ENCODE measurements at places on chromosomes 1 and 21.

DNA sequence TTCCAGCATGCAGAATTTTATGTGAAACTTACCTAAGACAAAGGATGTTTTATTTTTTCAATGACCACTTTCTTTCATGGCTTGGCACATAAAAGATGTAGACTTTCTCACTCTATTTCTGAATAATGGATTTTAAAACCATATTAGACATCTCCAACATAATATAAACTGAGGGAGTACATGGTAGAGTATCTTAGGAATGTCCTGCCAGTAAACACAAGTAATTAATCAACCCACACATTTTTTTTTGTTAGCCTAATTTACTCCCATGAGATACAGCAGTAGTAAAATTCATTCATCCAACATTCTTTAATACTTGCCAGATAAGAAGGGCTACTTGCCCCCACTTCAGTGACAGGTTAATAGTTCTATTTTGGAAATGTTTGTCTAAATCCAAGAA is 235.4 kb upstream of the ADAMTS5 start:
- no peak for DNase-seq

DNA sequence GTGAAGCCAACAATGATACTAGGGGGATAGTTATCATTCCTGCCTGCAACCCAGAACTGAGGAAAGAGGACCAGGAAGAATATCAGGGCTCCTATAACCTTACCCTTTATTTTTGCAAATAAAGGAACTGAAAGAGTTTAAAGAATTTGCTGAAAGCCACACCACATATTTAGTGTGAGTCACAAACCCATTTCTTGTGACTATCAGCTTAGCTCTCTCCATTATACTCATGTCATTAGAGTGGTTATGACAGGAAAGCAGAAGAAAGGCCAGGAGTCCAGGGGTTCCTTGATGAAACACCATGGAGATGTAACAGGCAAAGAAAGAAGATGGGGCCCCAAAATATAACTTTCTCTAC is 141.1 kb upstream of the SAMSN1 start:
- no peak for DNase-seq

DNA sequence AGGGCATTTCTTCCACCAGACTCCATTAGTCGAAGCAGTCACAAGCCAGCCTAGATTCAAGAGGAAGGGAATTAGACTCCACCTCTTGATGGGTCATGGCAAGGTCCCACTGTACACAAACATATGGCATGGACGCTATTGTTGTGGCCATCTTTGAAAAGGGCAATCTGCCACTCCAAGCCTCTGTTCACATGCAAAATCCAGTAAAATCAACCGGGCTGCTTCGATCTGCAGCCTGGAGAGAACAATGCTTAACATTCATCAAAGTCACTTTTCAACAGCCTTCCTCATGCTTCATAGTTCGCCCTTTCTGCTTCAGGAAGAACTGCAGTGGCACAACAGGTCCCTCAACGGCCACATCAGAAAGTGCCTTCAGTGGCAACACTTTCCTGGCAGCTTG is 28.0 kb upstream of the GJB5 start:
- DNase-seq, result no peak

GRCh38 chr1:116487031-116487430 is 83.8 kb downstream of the CD58 start:
- DNase-seq, result no peak

- DNase-seq, result no peak
Measured at GRCh38 chr1:233654658-233655280, 40.9 kb downstream of the KCNK1 start.

GRCh38 chr1:229238674-229239415 is 32.1 kb upstream of the RAB4A start:
- DNase-seq, result no peak

DNA sequence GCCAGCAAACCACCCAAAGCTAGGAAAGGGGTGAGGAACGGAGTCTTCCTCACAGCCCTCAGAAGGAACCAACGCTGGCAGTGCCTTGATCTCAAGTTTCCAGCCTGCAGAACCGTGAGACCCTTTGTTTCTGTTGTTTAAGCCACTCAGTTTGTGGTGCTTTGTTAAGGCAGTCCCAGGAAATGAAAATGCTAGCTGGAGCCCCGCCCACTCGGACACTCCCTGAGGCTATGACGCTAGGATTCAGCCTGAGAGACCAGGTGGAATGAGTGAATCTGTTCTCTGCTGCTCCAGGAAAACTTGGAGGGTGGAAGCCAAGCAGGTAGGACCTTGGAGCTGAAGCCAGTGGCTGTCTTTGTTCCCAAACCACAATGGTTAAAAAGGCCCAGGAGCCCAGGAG is 196.5 kb upstream of the POU3F1 start:
- no peak for DNase-seq

- no peak for DNase-seq
Measured at GRCh38 chr1:45412899-45413298, 72.7 kb upstream of the MUTYH start.

DNA sequence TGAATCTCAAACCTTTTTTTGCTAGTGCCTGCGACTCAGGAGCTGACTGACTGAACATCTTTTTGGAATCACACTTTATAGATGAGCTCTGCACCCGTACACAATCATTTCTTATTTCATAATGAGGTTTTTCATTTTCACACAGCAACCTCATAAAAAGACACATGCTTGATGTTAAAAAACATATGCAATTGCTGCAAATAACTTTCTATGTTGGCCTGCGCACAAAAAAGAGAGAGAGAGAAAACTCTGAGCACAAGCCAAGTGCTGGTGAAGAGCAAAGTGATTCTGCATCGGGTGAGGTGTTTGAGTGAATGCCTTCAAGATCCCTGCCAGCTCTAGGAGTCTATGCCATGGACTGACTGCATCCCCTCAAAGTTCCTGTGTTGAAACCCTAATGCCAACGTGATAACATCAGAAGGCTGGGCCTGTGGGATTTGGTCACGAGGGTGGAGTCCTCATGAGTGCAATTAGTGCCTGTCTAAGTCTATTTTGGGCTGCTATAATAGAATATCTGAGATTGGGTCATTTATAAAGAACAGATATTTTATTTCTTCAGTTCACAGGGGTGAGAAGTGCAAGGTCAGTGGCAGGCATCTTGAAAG is 36.6 kb downstream of the C1orf87 start:
- no peak for DNase-seq

- DNase-seq, result no peak
Measured at GRCh38 chr1:62433861-62434617, 2.8 kb upstream of the USP1 start.

DNA sequence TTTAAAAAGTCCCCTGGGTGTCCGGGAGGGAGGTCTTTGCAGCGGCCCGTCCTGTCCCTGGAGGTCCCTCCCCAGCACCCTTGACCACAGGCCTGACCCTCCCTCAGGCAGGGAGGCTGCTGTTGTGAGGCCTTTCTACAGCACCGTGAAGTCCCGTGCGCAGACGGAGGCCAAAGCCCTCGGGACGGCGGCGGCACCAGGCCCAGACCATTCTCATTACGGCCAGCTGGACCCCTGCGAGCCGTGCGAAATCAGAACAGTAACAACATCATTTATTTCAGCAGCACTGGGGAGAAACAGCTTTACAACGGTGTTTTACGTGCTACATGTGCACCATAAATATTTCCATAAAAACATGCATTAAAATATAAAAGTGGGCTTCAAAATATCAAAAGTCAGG is 101.4 kb upstream of the ACTRT2 start:
- DNase-seq, result no peak

- DNase-seq, result no peak
Measured at GRCh38 chr1:3507636-3508275, 53.3 kb downstream of the ARHGEF16 start.

DNA sequence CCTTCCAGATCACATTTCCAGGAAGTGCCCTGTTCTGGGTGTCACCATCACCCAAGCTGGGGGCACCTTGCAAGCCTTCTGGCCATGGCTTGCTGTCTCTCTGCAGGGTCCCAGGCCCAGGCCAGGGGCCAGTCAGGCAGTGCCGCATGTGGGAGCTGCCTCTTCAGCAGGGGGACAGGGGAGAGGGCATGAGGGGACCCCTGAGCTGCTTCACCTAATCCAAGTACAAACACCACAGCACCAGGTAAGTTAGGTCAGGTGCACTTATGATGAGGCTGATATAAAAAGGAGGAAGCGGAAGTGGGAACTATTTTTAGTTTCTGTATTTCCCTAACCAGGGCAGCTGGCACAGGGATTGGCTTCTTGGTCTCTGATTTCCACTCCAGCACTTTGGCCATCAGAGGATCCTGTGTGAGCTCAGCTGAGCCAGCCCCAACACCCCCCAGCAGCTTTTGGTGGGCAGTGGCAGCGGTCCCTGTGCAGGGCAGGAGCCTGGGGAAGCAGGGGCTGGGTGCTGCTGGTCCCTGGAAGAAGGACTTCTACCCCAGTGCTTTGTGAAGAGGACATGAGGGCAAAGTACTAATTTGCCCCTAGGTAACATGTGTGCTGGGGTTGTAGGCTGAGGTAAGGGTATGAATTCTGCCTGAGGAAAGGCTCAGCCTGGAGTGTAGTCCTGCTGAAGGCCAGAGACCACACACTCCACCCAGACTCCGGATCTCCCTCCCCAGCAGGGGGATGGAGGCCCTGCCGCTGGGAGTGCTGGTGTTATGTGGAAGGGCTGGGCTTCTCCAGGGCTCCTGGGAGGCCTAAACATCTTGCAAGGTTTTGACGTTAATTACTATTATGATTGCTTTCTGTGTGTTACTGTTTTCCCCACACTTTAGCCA is 3.3 kb upstream of the PCBP3 start:
- DNase-seq, result no peak

DNA sequence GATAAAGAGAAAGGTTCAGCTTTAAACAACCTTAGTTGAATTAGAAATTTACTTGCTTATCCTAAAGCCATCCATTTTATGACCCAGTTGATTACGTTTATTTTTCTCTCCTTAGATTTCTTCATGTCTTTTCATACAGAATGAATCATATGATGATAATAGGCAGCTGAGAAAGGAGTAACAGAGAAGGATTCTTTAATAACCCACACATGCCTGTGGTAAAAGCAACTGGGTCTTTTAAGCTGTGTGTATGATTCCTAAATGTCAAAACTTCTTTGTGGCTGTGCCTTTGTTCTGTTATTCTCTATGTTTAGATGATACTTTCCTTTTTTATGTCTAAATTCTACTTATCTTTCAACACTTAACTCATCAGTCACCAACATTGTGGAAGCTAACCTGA is 626.5 kb downstream of the NCAM2 start:
- DNase-seq, result no peak

DNA sequence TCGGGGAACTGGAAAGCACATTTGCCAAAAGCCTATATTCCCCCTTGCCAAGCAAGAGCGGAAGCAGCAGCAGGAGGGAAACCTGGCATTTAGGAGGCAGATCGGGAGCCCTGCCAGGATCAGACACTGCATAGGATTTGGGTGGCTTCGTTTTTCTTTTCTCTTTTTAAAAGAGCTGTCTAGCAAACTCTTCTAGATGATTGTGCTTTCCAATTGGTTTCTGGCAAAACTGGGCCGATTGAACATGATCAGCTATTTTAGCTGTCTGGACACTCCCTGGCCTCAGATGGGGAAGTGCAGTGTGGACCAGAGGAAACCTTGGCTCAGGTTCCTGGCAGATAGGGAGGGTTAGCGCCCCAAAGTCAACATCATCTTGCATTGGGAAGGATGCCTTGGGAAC is 414.0 kb upstream of the KAZN start:
- DNase-seq, result no peak

- no peak for DNase-seq
Measured at GRCh38 chr1:180301135-180301742, 71.2 kb downstream of the LHX4 start.

DNA sequence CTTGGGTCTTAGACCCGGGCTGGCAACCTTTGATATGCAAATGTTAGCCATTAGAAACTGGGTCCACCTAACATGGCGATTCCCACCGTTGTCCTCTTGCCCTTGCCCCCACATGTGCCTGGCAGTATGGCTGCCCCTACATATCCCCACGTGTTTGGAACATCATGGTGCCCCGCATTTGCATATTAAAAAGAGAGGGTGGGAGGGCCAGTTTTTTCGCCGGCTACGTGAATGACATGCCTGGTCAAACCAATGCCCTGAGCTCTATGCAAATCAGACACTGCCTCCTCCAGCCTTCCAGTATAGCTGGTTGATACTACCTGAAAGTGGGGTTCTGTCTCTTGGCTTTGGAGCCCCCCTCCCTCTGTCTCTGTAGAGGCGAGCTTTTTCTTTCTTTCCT is 133.0 kb downstream of the CDC42BPA start:
- DNase-seq, result no peak

DNA sequence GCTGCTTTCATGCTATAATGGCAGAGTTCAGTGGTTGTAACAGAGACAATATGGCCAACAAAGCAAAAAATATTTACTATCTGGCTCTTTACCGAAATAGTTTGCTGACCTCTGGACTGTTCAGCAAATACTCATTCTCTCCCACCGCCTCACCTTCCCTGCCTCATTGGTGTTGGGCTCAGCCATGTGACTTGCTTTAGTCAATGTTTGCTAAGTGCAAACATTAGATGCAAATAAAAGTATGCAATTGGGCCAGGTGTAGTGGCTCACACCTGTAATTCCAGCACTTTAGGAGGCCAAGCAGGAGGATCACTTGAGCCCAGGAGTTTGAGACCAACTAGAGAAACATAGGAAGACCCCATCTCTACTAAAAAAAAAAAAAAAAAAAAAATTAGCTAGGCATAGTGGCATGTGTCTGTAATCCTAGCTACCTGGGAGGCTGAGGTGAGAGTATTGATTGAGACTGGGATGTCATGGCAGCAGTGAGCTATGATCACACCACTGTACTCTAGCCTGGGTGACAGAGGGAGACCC is 55.1 kb downstream of the RPL5 start:
- DNase-seq, result no peak

DNA sequence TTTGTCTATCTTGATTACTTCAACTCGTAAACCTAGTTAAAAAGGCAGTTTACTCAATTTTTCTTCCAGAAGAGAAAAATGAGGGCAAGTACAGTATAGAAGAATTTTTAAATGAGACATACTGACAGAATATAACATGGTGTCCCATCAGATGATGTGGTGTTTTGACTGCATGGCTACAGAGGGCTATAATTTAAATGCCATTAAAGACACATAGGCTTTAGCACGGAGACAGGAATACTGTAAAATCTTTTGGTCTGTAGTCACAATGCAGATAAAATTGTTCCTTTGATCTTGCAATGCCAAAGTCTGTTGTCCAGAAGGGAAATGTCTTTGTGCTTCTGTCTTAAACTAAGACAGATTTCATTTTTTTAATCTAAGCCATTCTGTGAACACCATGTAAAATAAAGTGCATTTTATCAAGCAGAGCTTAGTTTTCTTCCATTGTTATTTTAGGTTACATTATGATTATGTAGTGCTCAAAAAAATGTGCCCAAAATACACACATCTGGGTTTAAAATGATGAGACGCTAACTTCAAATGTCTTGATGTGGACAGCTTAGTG is 249.6 kb downstream of the PTPRC start:
- DNase-seq, result no peak

GRCh38 chr1:8329439-8329838 is 11.5 kb downstream of the SLC45A1 start:
- DNase-seq, result no peak
